Activated T-cell treated with anti-CD3 and anti-CD28 coated beads, Interleukin-2, amount 50 U/mL, for 72 hours (primary cell): ENCODE measurements at places on chromosomes 12 and 14.

DNA sequence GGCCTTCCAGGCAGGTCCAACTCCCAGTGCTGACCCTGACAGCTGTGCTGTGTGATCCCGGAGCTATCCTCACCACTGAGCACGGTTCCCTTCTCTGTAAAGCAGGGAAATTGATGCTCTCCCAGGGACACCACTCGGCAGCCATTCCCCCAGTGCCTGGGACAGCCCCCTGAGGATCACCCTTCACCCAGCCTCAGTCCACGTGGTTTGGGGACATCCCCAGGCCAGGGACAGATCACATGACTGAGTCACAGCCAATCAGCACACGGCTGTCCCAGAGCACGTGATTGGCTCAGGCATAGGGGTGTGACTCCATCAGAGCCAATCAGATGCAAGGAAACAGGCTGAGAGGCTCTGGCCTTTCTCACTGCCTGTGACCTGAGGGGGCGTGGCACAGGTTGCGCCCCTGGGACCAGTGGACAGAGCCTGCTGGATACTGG, 68.8 kb upstream of the SFSWAP start:
- no peak for DNase-seq

DNA sequence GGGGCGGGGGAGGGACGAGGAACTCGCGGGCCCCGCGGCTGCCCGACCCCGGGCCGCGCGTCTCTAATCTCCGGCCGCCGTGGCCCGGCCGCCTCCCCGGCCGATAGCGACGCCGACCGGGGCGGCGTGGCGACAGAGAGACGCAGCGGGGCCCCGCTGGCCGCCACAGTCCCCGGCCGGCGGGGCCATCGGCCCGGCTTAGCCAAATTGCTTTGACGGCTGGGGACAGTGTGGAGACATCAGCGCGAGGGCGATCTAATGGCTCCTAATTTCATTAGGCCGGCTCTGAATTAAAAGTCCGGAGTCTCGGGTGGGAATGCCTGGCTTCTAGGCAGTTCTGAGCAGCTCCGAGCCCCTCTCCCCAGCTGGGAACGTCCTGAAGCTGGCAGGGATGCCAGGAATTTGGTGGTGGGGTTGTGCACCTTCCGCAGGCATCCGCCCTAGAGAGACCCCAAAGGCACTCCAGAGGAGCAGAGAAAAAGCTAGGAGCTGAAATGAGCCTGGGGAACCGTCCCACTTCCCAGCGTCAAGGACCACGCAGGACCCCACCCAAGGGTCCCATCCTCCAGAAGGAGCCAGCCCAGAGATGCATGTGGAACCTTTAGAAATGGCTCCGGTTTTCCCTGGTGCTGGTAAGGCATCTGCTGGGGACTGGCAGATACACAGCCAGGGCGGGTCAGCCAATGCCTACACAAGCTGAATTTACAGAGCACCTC, 9.6 kb downstream of the TBX5 start:
- no peak for DNase-seq

GRCh38 chr12:116978791-116979508, 68.2 kb downstream of the FBXW8 start:
- DNase-seq: no peak

- no peak for DNase-seq
Observed at GRCh38 chr12:14164266-14164665, 182.9 kb upstream of the GRIN2B start.

DNA sequence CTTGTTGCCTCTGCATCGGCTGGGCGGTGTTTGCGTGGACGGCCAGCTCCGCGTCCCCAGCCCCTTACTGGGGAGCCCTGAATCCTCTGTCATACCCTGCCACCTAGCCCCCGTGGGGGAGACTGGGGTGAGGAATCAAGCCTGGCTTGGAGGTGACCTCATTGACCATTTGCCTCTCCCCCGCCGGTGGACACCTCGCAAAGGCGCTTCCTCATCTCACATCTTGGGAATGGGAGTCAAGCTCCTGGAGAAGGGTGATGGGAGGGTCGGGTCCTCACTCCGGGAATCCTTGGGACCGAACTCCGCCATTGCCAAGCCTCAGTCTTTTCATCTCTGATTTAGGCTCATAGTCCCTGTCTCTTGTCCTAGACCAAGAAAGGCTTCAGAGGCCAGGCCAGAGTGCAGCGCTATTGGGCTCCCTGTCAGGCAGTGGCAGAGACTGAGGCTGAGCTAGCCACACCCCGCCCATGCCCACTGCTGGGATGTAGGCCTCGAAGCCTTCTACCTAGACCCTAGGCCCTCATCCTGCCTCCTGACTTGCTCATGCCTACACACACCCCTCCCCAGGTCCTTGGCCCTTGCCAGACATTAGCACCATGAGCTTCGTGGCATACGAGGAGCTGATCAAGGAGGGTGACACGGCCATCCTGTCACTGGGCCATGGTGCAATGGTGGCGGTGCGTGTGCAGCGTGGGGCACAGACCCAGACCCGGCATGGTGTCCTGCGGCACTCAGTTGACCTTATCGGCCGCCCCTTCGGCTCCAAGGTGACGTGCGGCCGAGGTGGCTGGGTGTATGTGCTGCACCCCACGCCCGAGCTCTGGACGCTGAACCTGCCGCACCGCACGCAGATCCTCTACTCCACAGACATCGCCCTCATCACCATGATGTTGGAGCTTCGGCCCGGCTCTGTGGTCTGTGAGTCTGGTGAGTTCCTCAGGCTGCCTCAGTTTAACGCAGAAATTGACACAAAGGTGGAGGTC, 678 bp downstream of the TRMT61A start:
- DNase-seq: no peak

DNA sequence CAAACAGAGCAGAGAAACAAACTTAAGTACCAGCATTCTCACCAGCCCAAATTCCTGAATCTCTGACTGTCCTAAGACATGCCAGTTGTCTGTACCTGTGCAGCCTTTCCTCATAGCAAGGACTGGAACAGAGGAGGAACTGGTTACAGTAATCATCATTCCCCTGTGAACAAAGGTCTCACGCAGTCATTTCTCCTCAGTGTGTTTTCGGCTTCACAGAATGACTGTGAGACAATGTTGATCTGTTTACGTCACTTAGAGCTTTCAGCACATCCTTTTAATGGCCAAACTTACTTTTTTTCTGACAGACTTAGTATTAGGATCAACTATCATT, 169.0 kb downstream of the FBXL14 start:
- DNase-seq: no peak

GRCh38 chr12:24889411-24889810, 59.5 kb downstream of the BCAT1 start:
- DNase-seq: no peak

GRCh38 chr12:132403636-132404434, 74.4 kb upstream of the GALNT9 start:
- no peak for DNase-seq

GRCh38 chr12:80353254-80353653, 90.8 kb upstream of the PTPRQ start:
- DNase-seq: no peak

- DNase-seq: peak; percentile 82
Observed at GRCh38 chr14:69685218-69685616, 73.8 kb downstream of the SUSD6 start.

GRCh38 chr14:33993246-33993645, 42.4 kb upstream of the EGLN3 start:
- DNase-seq: no peak

DNA sequence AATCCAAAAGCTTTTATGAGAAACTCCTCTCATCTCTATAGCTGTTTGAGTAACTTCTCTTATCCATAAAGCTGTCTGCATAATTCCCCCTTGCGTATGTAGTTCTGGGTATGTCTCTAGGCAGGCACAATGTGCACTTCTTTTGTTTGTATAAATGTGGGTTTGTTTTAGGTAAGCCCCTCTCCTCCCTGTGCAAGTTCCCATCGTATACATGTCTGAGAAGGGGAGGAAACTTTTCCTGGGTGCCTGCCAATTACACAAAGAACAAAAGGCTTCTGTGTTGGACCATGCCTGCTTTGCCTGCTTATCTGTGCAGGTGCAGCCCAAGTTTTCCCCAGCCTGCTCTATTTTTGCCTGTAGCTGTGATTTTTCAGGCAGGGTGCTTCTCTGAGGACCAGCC, 96.7 kb downstream of the CCER1 start:
- DNase-seq: no peak

DNA sequence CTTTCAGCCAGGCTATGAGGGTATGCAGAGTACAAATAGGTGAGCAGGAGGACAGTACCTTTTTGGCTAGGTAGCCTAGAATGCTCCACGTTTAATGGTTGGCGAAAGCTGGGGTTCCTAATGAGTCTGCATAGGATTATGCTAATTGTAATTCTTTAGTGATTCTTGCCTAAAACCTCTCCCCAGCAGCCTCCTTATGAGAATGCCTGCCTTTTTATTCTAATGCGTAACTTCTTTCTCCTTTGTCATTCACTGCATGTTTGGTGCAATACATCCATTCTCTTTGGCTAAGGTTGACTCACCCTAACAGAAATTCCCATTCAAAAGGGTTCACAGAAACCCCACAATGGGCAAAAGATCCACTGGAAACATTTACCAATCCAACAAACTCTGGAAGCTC, 752.2 kb downstream of the FSCB start:
- DNase-seq: no peak

DNA sequence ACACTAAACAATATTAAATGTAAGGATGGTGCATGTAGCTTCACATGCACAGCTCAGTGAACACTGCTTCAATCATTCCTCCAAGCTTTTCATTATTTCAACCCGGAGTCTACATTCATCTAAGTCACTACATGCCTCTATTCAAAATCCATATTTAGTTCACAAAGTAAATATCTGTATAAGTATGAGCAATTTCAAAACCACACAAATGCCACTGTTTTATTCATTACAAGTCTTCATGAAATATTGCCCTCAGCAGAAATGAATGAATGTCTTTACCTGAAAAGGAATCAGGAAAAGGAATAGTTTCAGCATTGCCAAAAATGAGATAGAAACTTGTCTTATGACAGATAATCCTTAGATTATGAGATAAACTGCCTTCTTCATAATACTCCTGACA, 149.4 kb downstream of the SLC38A4 start:
- no peak for DNase-seq

- DNase-seq: no peak
Observed at GRCh38 chr12:50508414-50508813, 3.6 kb downstream of the DIP2B start.

- DNase-seq: no peak
Observed at GRCh38 chr14:30312214-30312613, 246.7 kb upstream of the G2E3 start.

GRCh38 chr12:38158428-38159091, 158.0 kb upstream of the ALG10B start:
- DNase-seq: no peak

DNA sequence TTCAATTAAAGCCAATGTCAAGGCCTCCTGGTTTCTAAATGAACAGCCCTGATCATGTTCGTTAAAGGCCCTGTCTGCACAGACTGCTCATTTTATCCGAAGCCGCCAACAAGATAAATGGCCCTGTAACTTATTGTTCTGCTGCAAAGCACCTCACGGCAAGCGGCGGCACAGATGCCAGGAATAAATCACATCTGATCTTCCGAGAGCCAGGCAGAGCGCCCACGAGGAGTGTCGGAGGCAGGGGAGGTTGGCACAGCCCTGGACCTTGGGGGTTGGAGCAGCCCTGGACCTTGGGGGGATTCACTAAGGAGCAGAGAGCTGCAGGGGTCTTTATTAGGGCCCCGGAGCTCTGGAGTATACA, 110.5 kb downstream of the SCARB1 start:
- no peak for DNase-seq

DNA sequence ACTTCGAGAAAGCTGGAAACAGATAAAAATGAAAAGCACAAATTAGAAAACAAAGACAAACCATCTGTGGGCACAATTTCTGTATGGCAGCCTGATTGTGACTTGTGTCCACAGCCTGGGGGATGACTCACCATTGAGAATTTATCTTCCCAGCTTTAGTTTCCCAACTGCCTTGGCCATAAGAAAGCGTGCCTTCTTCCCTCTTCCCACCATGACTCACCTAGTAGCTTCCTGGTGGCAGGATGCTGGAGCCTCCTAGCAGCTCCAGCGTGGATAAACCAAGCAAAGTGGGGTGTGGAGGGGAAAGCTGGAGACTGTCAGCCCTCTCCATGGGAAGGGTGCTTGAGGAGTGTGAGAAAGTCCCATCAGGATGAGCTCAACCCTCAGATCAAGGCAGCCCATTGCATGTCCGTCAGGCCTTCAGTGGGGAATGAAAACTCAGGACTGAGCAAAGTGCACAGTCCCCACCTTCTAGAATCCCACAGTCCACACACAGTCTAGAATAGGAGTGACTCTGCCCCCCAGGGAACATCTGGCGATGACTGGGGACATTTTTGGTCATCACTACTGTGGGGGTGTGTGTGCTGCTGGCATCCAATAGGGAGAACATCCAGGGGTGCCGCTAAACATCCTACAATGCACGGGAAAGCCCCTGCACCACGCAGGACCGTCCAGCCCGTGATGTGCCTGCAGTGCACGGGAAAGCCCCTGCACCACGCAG, 22.4 kb upstream of the SERPINA6 start:
- no peak for DNase-seq

DNA sequence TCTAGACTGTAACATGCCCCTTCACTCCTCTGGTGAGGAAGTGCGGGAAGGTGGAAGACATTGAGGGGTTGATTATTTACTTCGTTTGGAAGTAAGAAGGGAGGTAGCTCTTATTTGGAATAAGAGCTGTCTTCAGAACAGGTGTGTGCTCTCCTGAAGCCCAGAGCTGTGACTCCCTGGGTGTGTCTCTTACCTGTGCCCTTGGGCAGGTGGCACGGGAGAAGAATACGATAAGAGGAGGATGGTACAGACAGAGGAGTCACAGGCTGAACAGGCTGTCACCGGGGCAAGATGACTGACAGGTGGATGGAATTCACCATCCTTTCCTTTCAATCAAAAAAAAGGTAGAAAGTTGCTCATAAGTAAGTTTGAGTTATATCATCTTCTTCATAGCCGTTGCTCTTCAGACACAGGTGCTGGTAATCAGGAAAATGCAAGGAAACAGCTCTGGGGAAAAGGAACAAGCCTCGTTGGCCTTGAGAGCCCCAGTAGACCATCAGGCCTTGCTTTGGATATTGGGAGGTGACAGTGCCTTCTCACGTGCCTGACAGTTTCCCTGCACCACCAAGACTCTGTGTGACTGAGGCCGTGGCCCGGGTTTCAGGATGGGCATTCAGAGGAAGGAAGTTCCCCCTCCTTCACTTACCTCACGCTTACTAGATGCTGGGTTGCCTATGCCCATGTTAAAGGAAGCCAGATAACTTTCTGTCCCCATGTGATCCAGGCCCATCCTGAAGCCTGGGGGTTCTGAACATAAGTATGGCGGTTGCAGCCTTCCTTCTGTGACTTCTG, 120.4 kb downstream of the ETV6 start:
- DNase-seq: no peak

GRCh38 chr12:99137124-99137855, 492.2 kb downstream of the APAF1 start:
- DNase-seq: no peak

- DNase-seq: no peak
Observed at GRCh38 chr12:47783024-47783755, 10.2 kb downstream of the SLC48A1 start.
